G401 (cell line): ENCODE measurements at places on chromosomes 3 and 15. TPM values are rescaled to one million over a fixed set of nuclear protein-coding genes. Genes with fewer than 3 reads are reported as not detected.

- DNase-seq, result no peak
Measured at GRCh38 chr15:101566748-101567488, 77.4 kb upstream of the PCSK6 start.

FETUB gene
- not detected in 2 replicates for total RNA-seq

GRCh38 chr15:67782691-67782991, 42.7 kb upstream of the SKOR1 start:
- DNase-seq, result no peak

GRCh38 chr3:143716731-143717130, 131.5 kb downstream of the SLC9A9 start:
- DNase-seq, result no peak

DNA sequence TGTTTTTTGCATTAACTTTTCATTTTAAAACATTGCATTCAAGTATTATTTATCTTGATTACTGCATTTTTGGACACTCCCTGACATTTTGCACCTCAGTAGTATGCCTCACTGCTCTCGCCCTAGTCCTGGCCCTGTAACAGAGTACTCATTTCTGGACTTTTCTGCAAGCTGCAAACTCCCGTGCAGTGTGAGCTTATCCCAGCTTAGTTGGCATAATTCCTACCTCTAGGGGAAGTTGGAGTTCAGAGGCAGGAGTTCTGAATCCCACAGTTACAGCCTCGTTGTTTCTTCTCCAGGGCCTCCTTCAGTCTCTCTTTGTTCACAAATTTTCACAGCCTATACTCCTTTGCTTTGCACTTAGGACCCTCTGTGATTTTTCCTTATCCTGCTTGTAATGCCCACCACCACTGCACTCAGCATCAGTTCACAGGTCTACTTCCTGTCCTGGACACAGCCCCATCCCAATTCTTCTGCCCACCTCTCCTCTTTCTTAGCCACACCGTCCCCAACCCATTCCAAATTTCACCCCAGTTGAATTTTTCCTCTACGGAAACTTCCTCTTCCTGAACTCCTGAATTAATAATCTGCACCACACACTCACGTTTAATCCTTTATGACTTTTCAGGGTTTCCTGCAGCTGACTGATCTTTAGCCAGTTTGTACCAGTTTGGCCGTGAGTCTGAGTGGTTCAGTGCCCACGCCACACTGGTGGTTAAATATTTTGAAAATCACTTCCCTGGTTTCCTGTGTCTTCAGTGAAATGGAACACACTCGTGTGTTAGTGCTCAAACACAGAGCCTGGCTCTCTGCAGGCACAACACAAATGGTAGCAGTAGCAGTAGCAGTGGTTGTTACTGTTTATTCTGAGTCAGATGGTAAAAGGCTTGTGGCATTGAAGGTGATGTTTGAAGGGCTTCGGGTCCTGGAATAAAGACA, 6.3 kb upstream of the CTSH start:
- DNase-seq, result peak; percentile 21

- no peak for DNase-seq
Measured at GRCh38 chr15:74207652-74208440, 5.3 kb upstream of the STRA6 start.

GRCh38 chr3:58366699-58367098, 34.0 kb downstream of the PXK start:
- no peak for DNase-seq

GABRR3 gene
- not detected in 2 replicates for total RNA-seq

- no peak for DNase-seq
Measured at GRCh38 chr3:30702828-30703397, 96.5 kb downstream of the TGFBR2 start.

EFCC1 gene
- not detected in 2 replicates for total RNA-seq

WDR93 gene
- 0.25 and 0.64 TPM in 2 replicates for total RNA-seq

DNA sequence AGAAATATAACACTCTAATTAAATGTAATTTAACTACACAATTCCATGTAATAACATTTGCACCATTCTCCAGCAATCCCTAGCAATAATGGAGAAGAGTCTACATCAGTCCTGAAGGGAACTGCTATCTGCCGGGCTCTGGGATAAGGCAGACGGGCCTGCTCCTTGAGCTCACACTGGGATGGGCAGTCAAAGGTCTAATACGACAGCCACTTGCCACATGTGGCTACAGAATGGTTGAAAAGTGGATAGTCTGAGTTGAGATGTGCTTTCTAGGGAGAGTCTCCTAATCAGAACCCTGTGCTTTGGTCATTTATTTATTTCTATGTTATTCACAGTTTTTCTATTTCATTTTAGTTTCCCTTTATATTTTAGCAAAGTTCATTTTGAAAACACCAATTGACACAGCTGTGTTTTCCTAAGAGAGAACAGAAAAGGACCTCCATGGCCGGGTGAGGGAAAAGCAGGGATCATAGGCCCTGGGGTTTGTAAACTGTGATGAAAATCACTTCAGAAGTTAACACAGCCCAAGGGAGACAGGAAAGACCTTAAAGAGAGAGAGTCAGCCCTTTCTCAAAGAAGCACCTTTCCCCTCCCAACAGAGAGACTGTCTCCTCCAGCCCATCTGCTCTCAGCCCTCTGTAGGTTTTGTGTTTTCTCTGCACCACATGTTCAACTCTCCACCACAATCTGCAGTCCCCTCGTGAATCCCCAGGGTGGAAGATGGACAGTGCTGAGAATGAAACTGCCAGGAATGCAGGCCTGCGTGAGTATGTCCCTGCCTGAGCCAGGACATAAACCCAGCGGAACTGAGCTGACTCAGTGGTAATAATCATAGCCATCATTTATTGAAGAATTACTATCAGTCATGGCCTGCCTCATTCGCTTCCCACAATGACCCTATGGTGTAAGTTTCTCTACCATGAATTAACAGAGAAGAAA, 11.6 kb downstream of the FSIP1 start:
- no peak for DNase-seq

- no peak for DNase-seq
Measured at GRCh38 chr3:84772841-84773240, 185.9 kb upstream of the CADM2 start.

PEX5L gene
- total RNA-seq, result not detected in 2 replicates

- no peak for DNase-seq
Measured at GRCh38 chr3:119976214-119976613, 118.0 kb downstream of the GSK3B start.

DNA sequence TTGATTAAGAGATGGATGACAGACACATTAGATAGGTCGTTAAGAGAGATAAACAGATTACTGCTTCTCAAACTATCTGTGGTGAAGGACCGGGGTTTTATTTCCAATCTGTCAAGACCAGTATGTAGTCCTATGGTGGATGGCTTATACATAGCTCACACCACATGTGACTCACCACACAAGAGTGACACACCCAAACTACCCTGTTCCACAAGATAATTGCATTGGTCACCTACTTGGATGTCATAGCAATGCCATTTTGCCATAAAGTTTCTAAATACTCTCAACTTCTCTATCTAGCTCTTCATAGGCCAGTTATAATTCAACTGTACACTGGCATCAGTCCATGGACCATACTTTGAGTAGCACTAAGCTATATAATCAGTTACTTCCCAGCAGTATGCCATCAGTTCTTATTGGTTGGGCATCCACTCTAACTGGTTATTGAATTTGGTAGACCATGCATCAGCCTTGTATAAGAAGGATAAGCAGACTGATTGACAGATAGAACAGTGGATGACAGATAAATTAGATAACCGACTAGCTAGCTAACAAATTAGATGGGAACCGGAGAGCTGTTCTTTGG, 11.6 kb downstream of the WWTR1 start:
- no peak for DNase-seq

DNA sequence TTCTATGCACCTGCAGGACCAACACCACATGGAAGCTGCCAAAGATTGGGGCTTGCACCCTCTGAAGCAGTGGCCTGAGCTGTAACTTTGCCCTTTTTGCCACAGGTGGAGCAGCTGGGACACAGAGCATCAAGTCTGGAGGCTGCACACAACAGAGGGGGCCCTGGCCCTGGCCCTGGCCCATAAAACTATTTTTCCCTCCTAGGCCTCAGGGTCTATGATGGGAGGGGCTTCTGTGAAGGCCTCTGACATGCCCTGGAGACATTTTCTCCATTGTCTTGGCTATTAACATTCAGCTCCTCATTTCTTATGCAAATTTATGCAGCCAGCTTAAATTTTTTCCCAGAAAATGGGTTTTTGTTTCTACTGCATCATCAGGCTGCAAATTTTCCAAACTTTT, 335.5 kb downstream of the ARPP21 start:
- DNase-seq, result no peak

DNA sequence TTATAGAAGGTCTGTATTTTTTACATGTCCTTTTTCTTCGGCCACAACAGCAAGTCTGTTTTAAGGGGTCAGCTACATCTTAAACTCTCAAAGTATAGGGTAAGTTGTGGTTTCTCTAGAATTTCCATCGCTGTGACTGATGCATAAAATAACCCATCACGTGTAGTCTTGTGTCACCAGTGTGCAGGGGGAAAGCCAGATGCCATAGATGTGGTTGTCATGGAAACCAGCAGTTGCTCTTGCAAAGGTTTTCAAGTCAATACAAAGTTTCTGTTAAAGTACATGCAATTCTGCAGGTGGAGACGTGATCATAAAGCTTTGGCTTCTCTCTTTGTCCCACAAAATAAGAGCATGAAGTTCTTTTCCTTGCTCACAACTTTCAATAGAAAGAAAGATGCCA, 210.3 kb upstream of the ONECUT1 start:
- DNase-seq, result no peak
